Esophagus squamous epithelium (tissue), 5 donors: ENCODE measurements at places on chromosomes 2 and 18. TPM values are rescaled to one million over a fixed set of nuclear protein-coding genes. Genes with fewer than 3 reads are reported as not detected.

The ALPI gene
- not detected for total RNA-seq

DNA sequence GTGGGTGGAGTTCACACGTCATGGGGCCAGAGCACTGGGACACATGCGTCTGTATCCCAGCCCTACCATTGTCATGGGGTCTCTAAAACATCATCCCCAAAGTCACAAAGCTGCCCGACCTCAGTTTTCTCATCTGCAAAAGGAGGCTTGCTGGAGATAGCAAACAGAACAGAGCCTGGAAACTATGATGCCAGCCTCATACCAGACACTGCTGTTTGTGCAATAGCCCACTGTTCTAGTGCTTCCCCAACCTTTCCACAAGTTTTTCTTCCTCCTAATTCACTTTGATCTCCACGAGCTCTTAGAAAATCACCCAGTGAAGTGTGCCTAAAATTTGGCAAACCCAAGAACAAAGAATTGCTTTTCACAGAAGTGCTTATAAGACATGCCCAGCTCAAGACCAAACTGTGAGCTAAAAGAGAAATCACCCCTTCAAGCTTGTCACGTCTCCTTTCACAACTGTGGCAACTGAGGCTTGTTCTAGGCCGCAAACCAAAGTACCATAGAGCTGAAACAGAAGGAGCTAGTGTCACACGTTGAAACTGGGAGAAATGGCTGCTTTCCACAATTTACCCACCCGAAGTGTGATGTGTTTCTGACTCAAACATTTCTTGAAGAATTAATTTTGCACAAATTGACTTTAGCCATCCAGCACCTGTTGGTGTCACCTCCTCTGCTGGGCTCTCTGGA, 162.7 kb upstream of the ID2 start:
- no peak overlapping the region for H3K4me3 ChIP-seq
- H3K36me3 ChIP-seq, result no peaks in the 10 kb centered on the region
- H3K4me1 ChIP-seq, result peaks cover 51% of the 10 kb centered on the region
- H3K27me3 ChIP-seq, result no peaks in the 10 kb centered on the region

The SPP2 gene
- not detected for total RNA-seq

The IL18R1 gene
- total RNA-seq, result 5.5 TPM

The SCRN3 gene
- 17.3 TPM for total RNA-seq

- H3K27ac ChIP-seq, result no peak overlapping the region
- H3K4me1 ChIP-seq, result no peaks in the 10 kb centered on the region
- H3K36me3 ChIP-seq, result no peaks in the 10 kb centered on the region
- DNase-seq, result no peak
Measured at GRCh38 chr18:55768255-55768654, 180.3 kb upstream of the TCF4 start.

The ACADL gene
- total RNA-seq, result 1.3 TPM

- no peaks in the 10 kb centered on the region for H3K36me3 ChIP-seq
- H3K27me3 ChIP-seq, result no peaks in the 10 kb centered on the region
- H3K4me1 ChIP-seq, result no peaks in the 10 kb centered on the region
- H3K27ac ChIP-seq, result no peak overlapping the region
Measured at GRCh38 chr2:125656190-125656589, 999.8 kb upstream of the GYPC start.

DNA sequence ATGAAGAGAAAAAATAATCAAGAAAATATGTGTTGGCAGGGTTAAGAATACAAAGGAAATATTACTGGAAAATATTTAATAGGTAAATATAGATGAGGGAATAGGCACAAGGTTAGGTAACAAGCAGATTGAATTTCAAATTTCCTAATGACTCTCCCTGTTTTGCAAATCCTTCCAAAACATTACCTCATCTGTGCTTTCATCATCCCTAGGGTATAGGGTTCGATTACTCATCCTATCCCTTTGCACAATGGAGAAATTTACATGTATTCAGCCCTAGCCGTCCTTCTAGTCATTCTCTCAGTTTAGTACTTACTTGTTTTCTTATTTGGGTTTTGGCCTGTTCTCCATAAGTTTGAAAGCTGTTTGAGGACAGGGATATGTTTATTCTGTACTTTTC, 864.6 kb upstream of the FSHR start:
- no peaks in the 10 kb centered on the region for H3K36me3 ChIP-seq
- H3K27me3 ChIP-seq, result no peaks in the 10 kb centered on the region
- H3K4me1 ChIP-seq, result no peaks in the 10 kb centered on the region
- no peak for DNase-seq

DNA sequence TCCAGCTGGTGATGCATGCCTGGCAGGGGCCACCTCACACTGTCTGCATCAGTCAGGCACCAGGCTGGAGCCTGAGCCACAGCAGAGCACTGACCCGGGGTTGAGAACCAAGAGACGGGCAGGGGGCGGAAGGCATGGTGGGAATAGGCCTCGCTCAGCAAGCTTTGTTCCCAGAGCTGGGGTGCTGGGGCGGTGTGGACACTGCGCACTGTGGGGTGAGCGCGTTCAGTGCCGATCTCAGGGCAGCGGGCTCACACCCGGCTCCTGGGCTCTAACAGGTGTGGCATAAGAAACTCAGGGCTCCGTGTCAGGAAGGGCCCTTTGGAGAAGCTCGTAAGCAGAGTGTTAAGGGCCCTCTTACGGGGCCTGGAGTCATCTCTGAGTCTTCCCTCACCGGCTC, 15.7 kb downstream of the SH3RF3 start:
- no peak overlapping the region for H3K4me3 ChIP-seq
- H3K4me1 ChIP-seq, result no peaks in the 10 kb centered on the region
- H3K27me3 ChIP-seq, result no peaks in the 10 kb centered on the region

The TMEFF2 gene
- not detected for total RNA-seq

DNA sequence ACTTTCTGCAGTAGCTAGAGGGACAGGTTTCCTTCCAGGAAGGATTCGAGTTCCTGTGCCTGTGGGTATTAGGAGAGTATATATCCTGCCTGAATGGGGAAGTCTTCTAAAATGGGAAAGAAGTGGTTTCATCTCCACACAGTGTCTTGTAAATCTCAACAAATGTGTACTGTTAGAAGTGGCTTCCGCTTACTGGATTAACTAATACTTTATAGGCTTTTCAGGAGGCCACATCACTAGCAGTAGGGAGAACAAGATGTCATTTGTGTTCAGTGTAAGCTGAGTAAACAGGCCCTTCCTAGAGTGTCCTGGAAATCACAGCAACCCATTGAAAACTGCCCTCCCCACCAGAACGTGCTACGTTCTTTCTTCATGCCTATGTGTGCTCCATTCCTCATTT, 12.5 kb upstream of the POLR1B start:
- no peak for DNase-seq
- no peak overlapping the region for H3K27ac ChIP-seq
- no peaks in the 10 kb centered on the region for H3K36me3 ChIP-seq
- no peak overlapping the region for H3K4me3 ChIP-seq
- no peaks in the 10 kb centered on the region for H3K4me1 ChIP-seq

The EPHA4 gene
- 28.7 TPM for total RNA-seq

DNA sequence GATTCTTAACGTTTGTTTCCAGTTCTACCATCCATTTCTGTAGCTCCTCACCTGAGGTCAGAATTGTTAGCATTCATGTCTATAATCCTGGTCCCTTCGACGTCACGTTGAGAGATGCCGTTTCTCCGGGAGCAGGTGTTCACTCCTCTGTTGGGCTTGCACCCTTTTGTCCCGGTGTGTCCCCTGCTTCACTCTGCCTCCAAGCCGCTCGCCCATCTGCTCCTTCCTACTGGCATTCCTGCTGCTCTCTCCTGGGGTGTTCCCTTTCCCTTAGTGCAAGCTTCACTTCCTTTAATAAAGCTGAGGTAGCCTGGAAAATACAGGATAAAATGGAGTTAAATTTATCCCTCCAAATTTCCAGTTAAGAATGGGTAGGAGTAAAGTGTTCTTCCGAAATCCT, 61.9 kb upstream of the CABYR start:
- H3K4me1 ChIP-seq, result no peaks in the 10 kb centered on the region
- H3K27ac ChIP-seq, result peak overlapping the region; percentile 71
- H3K4me3 ChIP-seq, result no peak overlapping the region
- H3K27me3 ChIP-seq, result no peaks in the 10 kb centered on the region
- DNase-seq, result no peak

GRCh38 chr2:160175169-160176134, 24.6 kb downstream of the ITGB6 start:
- no peak overlapping the region for H3K4me3 ChIP-seq
- H3K4me1 ChIP-seq, result no peaks in the 10 kb centered on the region
- DNase-seq, result no peak
- H3K27me3 ChIP-seq, result no peaks in the 10 kb centered on the region
- H3K36me3 ChIP-seq, result no peaks in the 10 kb centered on the region

The HRH4 gene
- not detected for total RNA-seq

The FBXO48 gene
- 0.61 TPM for total RNA-seq

The ADAM23 gene
- 10.1 TPM for total RNA-seq

The C18orf54 gene
- total RNA-seq, result 1.6 TPM

GRCh38 chr2:106560773-106561172, 73.6 kb downstream of the CD8B2 start:
- H3K4me3 ChIP-seq, result no peak overlapping the region
- H3K27me3 ChIP-seq, result no peaks in the 10 kb centered on the region
- H3K4me1 ChIP-seq, result peaks cover 16% of the 10 kb centered on the region
- no peak for DNase-seq

DNA sequence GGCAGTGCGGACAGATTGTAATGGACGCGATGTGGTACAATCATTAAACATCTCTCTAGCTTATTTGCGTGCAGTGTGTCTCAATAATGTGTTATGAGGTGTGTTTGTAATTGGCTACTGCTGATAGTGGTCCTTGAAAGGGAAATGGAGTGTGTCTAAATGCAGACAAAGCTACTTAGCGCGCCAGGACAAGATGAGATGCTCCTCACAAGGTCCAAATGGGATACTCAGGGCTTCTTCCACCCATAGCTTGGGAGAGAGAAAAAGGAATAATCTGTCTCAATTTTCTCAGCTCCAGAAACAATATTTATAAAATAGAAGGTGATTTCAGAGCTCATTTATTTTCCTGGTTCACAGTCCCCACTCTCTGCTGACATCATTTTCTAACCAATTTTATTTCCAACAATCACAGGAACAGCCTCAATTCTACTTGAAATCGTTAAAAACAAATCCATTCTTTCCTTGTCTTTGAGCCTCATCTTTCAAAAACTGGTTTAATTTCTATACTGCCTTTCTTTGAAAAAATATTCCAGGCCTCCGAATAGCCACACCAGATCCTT, 28.5 kb downstream of the GALNT14 start:
- no peak overlapping the region for H3K4me3 ChIP-seq
- no peaks in the 10 kb centered on the region for H3K4me1 ChIP-seq
- no peak for DNase-seq
- no peak overlapping the region for H3K27ac ChIP-seq
- no peaks in the 10 kb centered on the region for H3K27me3 ChIP-seq

DNA sequence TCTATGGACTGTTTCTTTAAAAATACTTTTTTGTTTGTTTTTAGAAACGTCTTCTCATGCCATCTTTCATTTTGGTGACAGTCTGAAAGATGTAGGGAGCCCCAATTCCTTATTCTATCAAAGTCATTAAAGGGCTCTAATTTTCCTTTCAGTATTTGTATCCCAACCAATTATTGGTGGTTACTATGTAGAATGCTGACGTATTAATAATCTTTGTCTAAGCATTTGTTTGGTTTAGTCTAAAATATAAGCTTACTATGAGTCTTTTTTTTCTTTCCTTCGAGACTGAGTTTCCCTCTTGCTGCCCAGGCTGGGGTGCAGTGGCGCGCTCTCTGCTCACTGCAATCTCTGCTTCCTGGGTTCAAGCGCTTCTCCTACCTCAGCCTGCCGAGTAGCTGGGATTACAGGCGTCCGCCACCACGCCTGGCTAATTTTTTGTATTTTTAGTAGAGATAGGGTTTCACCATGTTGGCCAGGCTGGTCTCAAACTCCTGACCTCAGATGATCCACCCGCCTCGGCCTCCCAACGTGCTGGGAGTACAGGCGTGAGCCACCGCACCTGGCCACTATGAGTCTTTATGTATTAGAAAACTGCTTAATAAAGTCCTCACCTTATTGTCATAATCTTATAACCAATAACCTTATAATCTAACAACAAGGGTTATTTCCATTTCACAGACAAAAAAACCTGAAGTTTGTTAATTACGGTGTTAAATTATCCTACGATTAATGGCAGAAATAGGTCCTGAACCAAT, 849 bp upstream of the VRK2 start:
- no peak for DNase-seq
- H3K27ac ChIP-seq, result peak overlapping the region; percentile 96
- no peaks in the 10 kb centered on the region for H3K27me3 ChIP-seq
- H3K36me3 ChIP-seq, result peaks cover 20% of the 10 kb centered on the region
- peaks cover 4% of the 10 kb centered on the region for H3K4me1 ChIP-seq

The HOXD1 gene
- total RNA-seq, result 0.19 TPM

DNA sequence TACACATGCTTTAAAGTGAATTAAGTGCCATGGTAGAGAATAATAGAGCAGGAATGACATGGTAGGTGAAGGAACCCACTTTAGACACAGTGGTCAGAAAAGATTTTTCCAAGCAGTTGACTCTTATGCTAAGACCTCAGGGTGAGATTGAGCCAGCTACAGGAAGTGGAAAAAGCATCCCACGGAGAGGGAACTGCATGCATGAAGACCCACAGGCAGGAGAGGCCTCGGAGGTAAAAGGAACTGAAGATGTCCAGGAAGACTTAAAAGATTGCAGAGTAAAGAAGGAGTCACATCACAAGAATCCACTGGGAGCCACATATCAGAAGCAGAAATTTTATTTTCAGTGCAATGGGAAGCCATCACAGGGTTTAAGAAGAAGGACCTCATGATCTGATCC, 499.2 kb upstream of the FAM98A start:
- no peak overlapping the region for H3K27ac ChIP-seq
- H3K4me3 ChIP-seq, result no peak overlapping the region
- H3K4me1 ChIP-seq, result no peaks in the 10 kb centered on the region
- no peak for DNase-seq
